ENCODE measurements at places on chromosomes 3 and 15.

- DNase-seq: no peak
These were observed 19.2 kb upstream of the EPHB1 start for GRCh38 chr3:134775831-134776230.

DNA sequence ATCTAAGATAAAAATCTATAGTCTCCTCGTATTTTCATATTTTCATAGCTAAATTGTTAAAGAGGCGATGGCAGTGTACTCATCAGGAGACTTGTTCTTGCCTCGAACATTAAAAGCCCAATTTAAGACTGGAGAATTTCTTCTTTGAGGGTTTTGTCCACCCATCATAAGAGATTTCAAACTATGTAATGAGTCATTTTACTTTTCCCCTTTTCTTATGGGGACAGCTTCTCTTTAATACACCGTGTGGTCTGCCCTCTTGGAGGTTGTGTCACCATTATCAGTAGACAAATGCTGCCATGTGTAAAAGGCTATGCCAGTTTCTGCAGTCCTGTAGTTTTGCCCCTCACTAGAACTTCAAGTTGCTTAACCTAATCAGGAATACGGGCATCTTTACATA lies 16.9 kb downstream of the TGFBR2 start:
- no peak for DNase-seq

- no peak for DNase-seq
These were observed 276.4 kb downstream of the XXYLT1 start for GRCh38 chr3:194994551-194994981.

GRCh38 chr3:125437631-125438435 lies 62.7 kb upstream of the ZNF148 start:
- DNase-seq: peak; percentile 71

DNA sequence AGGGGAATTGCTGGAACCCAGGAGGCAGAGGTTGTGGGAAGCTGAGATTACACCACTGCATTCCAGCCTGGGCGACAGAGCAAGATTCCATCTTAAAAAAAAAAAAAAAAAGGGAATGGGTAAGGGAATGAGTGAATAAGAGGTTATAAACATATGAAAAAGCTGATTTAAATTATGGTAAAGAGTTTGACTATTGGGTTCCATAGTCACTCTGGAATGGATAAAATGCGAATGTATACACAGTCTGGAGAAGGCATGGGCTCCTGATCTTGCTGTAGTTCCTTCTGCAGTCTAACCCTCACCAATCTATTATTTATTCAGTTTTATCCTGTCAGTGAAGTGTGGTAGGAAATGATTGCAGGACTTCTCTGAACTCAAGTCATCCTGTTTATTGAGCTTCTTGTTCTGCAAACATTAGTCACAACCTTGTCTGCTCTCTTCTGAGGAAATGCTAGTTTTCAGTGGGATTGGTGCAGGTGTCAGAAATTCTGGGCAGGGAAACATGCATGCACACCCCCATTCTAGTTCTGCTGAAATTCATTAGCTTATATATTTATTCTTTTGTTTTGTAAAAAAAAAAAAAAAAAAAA lies 190.9 kb upstream of the CFAP20DC start:
- no peak for DNase-seq

DNA sequence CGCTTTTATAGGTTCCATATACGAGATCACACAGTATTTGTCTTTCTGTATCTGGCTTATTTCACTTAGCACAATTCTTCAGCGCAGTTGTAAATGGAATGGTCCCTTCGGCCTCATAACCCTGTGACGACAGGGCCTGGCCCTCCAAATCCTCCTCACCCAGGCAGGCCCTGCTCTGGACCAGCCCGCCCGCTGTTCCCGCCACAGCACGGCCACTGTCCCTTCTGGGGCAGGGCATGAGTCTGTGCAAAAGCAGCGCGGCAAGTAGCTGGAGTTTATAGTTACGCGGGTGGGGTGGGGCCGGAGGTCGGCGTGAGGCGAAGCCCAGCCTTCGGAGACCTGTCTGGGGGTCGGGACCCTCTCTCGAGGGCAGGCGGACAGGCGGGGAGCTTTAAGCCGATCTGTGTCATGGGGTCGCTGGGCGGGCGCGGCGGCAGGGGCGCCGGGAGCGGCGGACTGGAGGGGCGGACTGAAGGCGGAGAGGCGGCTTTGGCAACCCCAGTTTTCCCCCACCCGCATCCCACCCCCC lies 543 bp downstream of the ARPIN start:
- DNase-seq: peak; percentile 33

- DNase-seq: no peak
These were observed 170.2 kb upstream of the IL12A start for GRCh38 chr3:159818399-159818798.

DNA sequence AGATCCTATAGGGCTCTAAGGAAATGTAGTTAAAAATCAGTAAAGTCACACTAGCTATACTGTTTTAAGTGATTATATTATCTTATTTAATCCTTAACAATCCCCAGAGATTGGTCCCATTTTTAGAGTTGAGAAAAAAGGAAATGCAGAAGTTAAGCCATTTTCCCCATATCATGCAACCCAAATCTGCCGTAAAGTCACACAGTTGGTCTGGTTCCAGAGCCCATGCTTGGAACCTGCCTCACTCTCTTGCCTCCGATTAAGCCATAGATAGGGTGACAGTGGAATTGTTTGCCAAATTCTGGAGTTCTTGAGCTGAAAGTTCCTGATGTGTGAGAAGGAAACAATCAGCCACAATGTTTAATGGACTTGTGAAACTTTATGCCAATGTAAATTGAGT lies 2.3 kb upstream of the P2RY13 start:
- no peak for DNase-seq

All from ovary (tissue), 10 donors.